ENCODE measurements at places on chromosomes 7 and 10.
A peak's percentile ranks its signal among the peaks of the same experiment; 100 is the strongest.

- DNase-seq: no peak
Measured at GRCh38 chr7:106731187-106731586, 70.2 kb upstream of the CCDC71L start.

GRCh38 chr7:44060948-44061644, 4.3 kb downstream of the PGAM2 start:
- DNase-seq: no peak

GRCh38 chr10:13712837-13713581, 126.2 kb downstream of the PRPF18 start:
- DNase-seq: peak; percentile 44

DNA sequence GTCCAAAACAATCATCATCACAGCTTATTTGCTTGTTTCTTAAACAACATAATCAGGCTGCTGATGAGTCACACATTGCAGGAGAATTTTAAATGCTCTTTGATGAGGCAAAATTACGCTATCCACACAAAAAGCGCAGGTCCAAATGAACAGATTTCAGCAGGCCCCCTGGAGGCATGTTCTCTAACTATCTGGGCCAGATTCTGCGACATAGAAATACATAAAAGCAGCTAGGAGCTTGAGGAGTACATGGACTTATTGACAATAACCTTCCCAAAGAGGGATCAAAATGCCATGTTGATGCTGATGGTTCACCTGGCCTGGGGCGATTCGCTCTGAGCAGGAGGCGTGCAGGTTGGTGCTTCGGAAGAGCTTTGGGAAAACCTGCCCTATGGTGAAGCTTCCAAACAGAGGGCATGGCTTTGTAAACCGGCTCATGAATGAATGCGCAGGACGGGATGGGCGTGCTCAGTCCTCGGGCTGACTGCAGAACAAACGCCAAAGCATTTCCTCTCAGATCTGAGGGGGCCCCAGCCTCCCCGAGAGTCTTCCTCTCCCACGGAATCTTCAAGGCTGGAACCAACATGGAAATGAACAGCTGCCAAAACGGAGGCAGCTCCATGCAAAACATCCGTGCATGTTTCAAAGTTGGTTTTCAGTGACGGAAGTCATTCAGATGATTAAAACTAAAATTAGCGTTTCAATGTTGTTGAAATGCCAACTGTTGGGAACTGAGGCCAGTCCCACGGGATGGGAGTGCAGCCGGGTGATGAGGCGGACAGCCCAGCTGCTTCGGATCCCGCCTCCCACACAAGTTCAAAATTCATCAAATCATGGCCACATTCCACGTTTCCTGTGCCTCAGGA, 179.6 kb downstream of the TCERG1L start:
- no peak for DNase-seq

DNA sequence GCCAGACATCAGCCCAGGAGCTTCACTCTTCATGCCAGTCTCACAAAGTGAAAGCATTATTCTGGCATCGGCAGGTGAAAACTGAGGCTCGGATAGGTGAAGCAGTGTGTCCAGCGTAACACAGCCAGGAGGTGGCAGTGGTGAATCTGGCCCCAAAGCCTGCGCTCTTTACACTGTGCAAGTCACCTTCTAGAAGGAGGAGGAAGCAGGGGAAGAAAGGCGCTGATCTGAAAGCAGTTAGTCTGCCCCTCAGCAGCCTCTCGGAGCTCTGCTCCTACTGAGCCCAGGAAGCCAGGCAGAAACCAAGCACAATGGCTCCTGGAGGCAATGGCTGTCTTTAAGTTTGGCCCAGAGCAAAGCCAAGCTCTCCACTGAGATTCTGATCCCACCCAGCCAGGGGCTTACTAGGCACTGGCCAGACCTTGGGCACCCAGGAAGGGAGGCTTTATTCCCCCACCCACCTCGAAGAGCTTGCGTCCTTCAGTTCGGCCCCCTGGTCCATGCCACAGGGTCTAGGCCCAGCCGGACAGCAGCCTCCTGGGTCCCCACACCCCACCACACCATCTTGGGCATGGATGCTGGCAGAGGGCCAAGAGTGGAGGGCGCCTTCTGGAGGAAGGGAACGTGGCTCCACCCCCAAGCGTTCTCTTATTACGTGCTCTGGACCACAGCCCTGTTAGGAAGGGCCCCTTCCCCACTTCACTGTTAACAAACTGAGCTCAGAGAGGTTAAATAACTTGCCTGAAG, 104.5 kb downstream of the GRID1 start:
- no peak for DNase-seq

- no peak for DNase-seq
Measured at GRCh38 chr10:110069502-110069982, 61.8 kb downstream of the ADD3 start.

- no peak for DNase-seq
Measured at GRCh38 chr7:71325151-71325550, 193.2 kb downstream of the GALNT17 start.

Measured in HCT116 (cell line).